ENCODE measurements at places on chromosomes 7 and 10.

DNA sequence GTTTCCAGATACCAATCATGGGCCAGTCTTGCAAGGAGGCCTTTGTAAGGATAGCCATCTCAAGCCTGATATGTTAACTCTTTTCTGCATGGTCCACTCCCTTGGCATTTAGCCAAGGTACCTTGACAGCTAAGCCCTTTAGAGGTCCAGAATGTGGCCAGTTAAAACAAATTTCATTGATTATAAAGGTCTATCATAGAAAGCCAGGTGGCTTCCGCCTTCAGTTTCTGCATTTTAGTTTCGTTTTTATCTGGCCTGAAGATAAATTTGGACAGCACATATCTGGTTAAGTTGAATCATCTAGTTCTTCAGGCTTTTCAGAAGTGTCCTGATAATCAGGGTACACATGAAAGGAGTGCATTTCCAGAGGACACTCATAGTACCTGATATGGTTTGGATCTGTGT lies 30.7 kb downstream of the ANKIB1 start:
- DNase-seq, result no peak

GRCh38 chr10:129773359-129773990 lies 190.6 kb downstream of the EBF3 start:
- no peak for DNase-seq

DNA sequence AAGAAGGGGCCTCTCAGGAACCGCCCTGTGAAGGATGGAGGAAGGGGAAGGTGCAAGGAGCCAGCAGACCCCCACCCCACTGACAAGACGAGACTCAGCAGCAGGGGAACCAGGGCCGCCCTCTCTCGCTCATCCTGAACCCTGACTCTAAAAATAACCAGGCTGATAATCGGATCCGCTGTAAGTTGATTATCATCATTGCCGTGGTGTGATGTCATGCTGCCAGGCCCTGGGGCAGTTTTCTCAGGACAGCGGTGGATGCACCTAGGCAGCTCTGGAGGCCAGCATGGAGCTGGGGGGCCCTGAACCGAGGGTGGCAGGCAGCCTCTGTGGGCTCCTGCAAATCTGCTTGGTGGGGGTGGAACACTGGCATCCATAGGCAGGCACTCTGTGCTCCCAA lies 7.9 kb downstream of the RET start:
- DNase-seq, result no peak

- no peak for DNase-seq
Measured at GRCh38 chr10:43125881-43126731, 12.1 kb upstream of the CSGALNACT2 start.
